T-helper 2 cell treated with Interferon-gamma antibody and Interleukin-4, amounts not matched to agents 5 μg/mL and 100 μg/mL, for 36 hours (primary cell): ENCODE measurements at places on chromosomes 2 and 18.

DNA sequence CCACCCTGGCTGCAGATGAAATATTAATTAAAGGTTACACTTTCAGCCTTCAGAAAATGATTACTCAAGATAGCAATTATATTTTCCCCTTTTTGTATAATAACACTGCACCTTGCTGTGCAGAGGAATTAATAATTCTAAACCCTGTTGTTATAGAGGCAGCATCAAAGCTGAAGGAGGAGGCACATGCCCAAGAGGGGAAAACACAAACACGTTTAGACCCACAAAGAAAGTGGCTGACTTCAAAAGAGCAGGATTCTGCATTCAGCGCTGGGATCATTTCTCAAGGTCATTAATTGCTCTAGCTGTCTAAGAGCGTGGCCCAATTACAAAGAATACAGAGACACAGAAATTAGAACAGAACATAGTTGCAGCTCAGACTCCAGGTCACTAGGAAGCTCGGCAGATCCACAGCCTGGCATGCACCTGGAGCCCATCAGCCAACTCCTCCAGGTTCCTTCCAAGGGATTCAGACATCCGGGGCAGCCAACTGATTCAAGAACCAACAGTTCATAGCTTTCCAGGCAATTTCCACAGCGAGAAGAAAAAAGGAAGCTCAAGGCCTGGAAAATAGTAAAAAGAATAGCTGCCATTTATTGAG lies 102.3 kb upstream of the ID2 start:
- peaks cover 27% of the 10 kb centered on the region for H3K4me1 ChIP-seq
- H3K27me3 ChIP-seq = peaks cover 24% of the 10 kb centered on the region
- no peak overlapping the region for H3K27ac ChIP-seq
- no peak for DNase-seq
- no peaks in the 10 kb centered on the region for H3K36me3 ChIP-seq

- H3K36me3 ChIP-seq = no peaks in the 10 kb centered on the region
- no peak overlapping the region for H3K27ac ChIP-seq
- no peak for DNase-seq
- no peaks in the 10 kb centered on the region for H3K27me3 ChIP-seq
- peak overlapping the region; percentile 7 for H3K4me3 ChIP-seq
Observed at GRCh38 chr2:101479810-101480209, 4.9 kb upstream of the RFX8 start.

DNA sequence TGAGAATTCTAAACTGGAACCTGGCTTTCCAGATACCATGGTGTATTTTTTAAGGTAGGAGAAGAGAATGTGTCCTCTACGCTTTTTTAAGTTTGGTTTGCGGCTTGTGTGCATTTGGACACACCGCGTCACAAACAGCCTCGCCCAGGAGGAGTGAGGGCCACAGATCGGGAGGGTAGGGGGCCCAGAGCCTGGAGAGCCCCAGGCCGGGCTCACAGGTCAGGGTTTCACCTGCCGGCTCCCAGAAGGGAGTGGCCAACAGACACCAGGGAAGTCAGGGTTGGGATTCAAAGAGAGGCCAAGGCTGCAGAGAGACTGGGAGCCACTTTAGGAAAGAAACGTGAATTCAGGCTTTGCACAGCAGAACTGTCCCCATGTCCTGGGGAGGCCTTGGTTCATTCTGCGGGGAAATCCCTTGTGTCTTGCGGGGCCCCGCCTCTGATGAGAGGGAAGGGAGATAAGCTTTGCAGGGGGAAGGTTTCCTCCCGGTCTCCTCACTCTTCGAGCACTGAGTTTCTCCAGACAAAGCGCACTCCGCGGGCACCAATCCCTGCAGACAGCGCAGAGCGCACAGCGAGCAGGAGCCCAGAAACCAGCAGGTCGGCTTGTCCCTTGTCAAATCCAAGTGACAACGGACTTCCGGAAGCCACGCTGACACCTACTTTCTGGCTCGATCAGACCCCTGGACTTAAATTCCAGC lies 2.0 kb upstream of the TUBB6 start:
- H3K27me3 ChIP-seq = peaks cover 40% of the 10 kb centered on the region
- DNase-seq = no peak
- H3K4me1 ChIP-seq = peaks cover 12% of the 10 kb centered on the region
- no peak overlapping the region for H3K27ac ChIP-seq
- no peak overlapping the region for H3K4me3 ChIP-seq

DNA sequence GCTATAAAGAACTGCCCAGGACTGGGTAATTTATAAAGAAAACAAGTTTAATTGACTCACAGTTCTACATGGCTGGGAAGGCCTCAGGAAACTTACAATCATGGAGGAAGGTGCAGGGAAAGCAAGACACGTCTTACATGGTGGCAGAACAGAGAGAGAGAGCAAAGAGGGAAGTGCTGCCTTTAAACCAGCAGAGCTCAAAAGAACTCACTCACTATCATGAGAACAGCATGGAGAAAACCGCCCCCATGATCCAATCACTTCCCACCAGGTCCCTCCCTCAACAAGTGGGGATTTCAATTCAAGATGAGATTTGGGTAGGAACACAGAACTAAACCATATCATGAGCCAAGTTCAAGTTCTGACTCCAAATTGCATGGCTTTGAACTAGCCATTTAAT lies 62.8 kb upstream of the PPP1CB start:
- H3K27ac ChIP-seq = no peak overlapping the region
- no peaks in the 10 kb centered on the region for H3K27me3 ChIP-seq
- peaks cover 6% of the 10 kb centered on the region for H3K4me1 ChIP-seq

DNA sequence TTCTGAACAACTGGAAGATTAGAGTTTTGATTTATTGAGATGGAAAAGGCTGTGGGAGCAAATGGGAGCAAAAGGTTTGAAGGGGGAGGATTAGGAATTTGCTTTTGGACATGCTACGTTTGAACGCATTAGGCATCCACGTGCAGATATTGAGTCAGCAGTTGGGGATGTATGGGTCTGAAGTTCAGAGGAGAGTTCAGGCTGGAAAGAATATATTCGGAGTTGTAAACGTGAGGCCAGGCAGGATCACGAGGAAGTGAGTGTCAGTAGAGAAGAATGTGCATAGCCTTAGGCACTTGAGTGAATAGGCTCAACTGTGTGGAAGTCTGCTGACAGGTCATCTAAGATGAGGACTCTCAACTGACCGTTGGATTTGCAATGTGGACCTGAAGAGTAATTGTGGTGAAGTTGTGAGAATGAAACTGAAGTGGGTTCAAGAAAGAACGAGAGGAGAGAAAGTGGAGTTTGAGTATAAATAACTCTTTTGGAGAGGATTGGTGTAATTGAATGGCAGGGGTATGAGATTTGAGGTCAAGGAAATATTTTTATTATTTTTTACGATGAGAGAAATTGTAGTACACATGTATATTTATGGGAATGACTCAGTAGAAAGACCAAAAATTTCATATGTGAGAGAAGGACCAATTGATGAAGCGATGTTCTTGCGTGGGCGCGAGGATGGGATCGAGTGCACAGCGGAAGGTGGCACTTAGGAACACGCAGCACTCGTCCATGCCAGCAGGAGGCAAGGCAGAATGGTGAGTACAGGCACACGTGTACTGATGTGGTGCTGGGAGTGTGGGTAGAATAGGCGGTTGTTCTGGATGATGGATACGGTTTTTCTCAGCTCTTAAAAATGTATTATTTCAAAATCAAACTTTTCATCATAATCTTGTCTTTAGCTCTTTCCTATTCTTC lies 40.5 kb upstream of the POLE4 start:
- H3K36me3 ChIP-seq = no peaks in the 10 kb centered on the region
- no peak overlapping the region for H3K27ac ChIP-seq

- no peaks in the 10 kb centered on the region for H3K27me3 ChIP-seq
- peak overlapping the region; percentile 98 for H3K27ac ChIP-seq
- H3K4me3 ChIP-seq = peak overlapping the region; percentile 87
- peaks cover 58% of the 10 kb centered on the region for H3K4me1 ChIP-seq
Observed at GRCh38 chr18:49814147-49814499, 790 bp upstream of the ACAA2 start.
